ENCODE measurements at places on chromosomes 3 and 15.

- no peak for DNase-seq
Observed at GRCh38 chr3:173945806-173946205, 548.3 kb downstream of the NLGN1 start.

DNA sequence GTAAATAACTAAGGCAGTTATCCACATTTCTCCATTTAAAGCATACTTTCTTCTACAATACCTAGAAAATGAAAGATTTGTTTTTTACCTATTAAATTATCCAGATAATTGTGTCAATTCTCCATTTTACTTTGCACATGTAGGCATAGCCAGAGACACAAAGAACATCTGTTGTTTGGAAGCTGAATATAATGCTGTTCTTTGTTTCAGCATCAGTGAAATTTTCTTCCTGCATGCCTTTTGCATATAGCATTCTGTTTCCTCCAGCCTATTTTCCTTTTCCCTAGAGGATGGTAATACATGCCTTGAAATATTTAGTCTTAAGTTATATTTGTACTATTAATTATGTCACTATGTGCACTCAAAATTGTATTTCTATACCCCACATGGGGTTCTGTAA is 233.7 kb downstream of the CNTN6 start:
- no peak for DNase-seq

- DNase-seq = no peak
Observed at GRCh38 chr15:93005133-93005532, 83.9 kb downstream of the RGMA start.

GRCh38 chr15:56736881-56737707 is 3.8 kb upstream of the ZNF280D start:
- DNase-seq = no peak

GRCh38 chr3:154227531-154227930 is 96.8 kb downstream of the DHX36 start:
- no peak for DNase-seq

- no peak for DNase-seq
Observed at GRCh38 chr3:197811343-197811742, 20.3 kb downstream of the LRCH3 start.

DNA sequence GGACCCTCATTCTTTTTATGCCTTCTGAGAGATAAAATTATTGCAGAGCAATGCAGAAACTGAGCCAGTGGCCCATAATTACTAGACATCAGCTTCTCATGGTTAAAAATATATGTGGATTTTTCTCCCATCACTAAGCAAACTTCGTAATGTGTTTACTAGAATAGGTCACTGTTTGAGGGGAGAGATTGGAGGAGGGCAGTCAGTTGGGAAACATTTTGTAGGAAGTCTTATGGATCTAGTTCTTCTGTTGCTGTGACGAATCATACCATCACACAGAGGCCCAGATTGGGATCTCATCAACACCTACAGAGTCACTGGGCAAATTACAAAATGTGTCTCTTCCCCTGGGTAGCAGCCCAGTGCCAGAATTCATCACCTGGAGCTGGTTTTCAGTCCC is 81.4 kb downstream of the PDE8A start:
- DNase-seq = no peak

DNA sequence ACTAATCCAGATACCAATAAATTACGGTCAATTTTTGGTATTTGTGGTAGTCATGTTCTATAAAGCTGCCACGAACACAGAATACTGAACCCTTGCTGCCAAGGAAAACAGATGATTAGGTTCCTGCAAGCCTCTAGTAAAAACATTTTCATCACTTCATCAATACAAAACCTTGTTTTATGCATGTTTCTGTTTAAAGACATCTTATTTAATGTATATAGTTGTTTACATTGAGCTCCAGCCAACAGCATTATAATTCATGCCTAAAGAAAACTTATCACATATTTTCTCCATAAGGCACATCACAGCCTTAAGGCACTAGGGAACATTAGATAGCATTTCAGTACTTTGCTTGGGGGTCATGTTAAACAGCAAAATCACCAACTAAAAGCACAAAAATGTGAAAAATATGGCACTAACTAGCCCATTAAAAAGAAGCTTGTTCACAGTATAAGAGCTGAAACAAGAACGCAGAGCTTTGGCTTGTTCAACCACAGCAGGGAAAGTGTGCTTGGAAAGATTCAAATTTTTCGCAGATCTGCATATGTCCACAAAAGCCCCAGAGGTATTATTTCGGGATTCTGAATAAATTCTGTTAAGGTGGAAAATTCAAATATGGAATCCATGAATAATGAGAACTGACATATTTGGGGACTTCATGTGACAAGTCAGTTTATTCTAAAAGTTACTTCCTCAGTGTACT is 27.7 kb downstream of the POLQ start:
- DNase-seq = no peak

GRCh38 chr3:187999821-188000220 is 154.1 kb upstream of the LPP start:
- no peak for DNase-seq

DNA sequence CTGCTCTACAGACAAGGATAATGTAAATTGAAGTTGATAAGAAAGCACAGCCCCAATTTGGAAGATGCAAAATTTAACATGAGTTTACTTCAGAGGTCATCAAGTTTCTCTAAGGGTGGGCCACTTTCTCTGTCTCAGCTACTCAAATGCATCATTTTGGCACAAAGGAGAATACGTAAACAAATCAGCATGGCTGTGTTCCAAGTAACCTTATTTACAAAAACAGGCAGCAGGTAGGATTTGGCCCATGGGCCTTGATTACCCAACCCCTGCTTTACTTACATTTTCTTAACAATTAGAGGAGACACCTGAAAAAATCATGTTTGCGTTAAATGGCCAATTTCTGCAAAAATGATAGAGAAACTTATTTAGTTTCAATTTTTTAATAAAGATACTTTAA is 181.7 kb downstream of the GBE1 start:
- no peak for DNase-seq

DNA sequence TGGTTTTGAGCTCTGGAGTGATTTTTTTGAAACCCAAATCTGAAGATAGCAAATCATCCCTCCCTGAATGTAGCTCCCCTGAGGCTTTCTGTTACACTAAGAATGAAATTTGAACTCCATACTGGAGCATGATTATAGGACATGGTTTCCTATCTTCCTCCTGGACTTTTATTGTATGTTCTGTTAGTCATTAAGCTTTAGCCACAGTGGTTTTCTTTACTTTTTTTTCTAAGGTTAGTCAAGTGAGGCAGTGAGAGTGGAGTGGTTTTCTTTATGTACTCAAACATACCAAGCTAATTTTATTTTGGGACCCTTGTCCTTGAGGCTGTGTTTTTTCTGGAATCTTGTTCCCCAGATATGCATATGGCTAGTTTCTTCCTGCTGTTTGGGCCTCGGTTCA is 55.2 kb upstream of the FRMD4B start:
- DNase-seq = no peak

- no peak for DNase-seq
Observed at GRCh38 chr15:48914717-48915116, 36.8 kb downstream of the EID1 start.

DNA sequence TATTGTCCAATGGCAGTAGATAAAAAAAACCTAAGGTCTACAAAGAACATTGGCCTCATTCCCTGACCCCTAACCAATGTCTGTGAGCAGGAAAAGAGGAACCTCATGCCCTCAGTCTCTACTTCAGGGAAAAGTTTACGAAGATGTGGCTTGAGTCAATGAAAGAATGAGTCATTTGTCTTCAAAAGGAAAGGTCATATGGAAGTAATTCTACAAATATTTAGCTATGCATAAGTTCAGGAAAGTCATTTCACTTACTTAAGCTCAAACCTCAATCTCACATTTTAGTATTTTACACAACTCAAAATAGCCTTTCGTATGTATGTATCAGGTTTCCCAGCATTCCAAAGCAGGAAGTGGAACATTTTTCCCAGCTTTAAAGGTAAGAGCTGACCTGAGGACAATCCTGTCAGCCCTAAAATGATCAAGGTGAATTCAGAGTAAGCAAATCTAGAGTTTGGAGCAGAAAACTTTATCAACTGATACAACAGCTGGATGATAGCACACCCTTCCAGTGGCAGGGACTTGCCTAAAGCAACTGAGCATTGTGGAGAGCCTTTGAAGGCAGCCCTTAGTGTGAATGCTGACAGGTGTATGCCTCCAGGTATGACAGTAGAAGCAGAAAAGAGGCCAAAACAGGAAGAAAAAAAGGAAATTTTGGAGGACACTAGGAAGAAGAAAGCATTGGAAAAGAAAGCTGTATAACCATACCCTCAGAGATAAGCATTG is 53.9 kb upstream of the ACKR4 start:
- no peak for DNase-seq

DNA sequence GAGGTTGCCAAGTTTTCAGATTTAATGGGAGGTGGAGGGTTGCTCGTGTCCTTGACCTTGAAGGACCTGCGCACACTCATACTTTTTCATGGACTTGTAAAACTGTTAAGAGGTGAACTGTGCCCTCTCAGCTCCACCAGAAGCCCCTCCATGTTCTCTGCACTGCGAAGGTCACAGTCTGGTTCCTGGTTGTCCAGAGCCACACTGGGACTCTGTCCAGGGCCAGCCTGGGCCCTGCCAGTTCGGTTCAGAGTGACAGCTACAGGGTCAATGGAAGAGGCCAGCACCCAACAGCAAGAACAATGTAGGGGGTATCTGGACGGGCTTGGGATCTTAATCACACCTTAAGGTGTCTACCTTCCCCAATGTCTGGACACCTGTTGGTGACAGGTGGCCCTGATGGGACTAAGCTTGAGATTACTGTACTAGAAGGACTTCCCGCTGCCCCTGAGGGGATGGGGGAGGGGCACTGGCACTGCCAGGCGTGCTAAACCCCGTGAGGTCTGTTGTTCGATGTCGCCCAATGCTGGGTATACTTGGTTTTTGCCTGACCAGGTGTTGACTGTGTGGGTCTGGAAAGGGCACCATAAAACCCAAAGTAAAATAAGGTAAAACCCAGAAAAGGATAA is 34.7 kb downstream of the GRK7 start:
- no peak for DNase-seq

DNA sequence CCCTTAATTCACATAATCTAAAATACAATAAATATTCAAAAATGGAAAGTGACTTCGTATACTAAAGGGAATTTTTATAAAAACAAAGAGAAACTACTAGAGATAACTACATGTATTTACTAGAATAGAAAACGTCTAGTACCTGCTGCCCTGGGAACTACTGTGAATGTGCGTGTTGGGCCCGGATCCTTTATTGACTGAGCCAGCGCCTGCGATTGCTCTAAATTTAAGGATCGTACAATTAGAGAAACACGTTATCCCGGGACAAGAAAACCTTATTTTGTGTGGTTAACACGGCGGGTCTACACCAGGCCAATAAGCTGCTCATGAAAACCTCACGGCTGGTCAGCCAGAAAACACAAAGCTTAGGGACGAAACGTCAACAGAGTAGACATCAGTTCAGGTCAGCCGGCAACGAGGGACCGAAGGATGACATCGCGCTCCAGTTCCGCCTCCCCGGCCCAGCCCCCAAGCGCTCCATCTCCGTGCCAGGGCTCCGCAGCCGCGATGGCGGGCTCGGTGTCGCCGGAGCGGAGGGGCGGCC is 555 bp downstream of the TM2D3 start:
- DNase-seq = no peak

DNA sequence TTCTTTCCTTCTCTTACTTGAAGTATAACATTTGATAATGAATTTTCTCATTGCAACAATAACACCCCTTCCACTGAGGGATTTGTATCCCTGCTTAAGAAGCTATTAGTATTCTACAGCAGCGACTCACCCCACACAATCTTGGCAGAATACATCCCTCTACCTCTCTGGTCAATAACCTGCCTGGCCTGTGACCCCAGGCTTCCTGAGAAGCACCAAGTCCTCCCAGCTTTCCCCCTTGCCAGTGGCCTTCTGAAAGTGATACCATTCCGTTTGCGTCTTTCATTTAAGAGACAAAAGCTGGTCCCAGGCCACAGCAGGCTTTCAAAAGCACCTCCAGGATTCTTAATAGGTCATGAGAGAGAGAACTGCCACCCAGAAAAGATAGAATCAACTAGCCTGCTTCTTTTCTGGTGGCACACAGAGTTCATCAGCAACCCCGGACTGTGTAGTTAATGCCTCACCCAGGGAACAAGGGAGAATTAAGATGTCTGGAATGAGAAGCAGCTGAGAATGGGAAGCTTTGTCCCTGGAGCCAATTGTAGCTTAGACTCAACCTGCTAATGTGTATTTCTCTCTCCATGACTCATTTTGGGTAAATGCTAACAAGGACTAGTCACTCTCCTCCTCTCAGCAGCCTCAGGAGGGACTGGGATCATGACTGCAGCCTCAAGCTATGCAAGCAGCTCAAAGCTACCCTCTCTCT is 101.0 kb upstream of the CPNE4 start:
- DNase-seq = no peak

DNA sequence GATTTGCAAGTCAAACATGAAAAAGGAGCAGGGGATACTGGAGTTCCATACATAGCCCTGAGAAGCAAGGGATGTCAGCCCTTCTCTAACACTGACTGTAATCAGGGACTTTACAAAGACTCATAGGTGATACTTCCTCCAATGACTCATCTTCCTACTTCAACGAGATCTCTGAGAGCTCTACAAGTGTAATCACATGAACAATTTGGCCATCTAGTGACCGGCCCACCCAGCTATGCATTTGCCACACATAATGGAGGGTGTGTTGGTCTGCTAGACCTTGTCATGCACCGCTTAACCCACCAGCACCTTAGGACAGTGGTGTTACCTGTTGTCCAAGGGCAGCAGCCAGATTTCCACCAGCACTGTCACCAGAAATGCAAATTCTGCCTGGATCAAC is 75.3 kb downstream of the NCEH1 start:
- DNase-seq = no peak

DNA sequence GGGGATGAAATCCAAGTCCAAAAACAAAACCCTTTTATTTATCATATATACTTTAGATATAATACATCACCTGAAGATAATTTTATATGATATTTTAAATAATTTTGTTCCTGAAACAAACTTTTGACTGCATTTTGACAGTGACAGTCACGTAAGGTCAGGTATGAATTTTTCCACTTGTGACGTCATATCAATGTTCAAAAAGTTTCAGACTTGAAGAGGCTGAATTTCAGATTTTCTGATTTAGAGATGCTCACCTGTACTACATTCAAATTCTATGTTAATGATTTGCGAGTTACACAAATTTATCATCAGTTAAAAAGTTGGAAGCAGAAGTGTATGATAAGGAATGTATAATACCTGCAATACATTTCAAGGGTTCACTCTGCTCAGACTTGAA is 136.1 kb upstream of the EPHA6 start:
- DNase-seq = no peak

- no peak for DNase-seq
Observed at GRCh38 chr3:127746400-127747057, 73.8 kb downstream of the ABTB1 start.

Data from esophagus squamous epithelium (tissue), 5 donors.